ENCODE measurements at places on chromosomes 5 and 9.
A peak's percentile ranks its signal among the peaks of the same experiment; 100 is the strongest.

DNA sequence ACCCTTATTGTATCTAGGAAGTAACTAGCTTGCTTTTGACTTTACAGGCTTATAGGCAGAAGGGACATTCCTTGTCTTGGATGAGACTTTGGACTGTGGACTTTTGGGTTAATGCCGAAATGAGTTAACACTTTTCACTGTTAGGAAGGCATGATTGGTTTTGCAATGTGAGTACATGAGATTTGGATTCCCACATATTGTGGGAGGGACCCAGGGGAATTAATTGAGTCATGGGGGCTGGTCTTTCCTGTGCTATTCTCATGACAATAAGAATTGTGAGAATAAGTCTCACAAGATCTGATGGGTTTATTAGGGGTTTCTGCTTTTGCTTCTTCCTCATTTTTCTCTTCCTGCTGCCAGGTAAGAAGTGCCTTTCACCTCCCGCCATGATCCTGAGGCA, 417.5 kb downstream of the HINT1 start:
- H3K27me3 ChIP-seq: no peaks in the 10 kb centered on the region
- H3K27ac ChIP-seq: no peak overlapping the region
- no peaks in the 10 kb centered on the region for H3K4me1 ChIP-seq
- no peak overlapping the region for H3K4me3 ChIP-seq
- H3K36me3 ChIP-seq: no peaks in the 10 kb centered on the region

- H3K4me3 ChIP-seq: no peak overlapping the region
- H3K27me3 ChIP-seq: no peaks in the 10 kb centered on the region
- no peak for DNase-seq
- peaks cover 22% of the 10 kb centered on the region for H3K4me1 ChIP-seq
Observed at GRCh38 chr9:126708178-126708577, 94.5 kb downstream of the LMX1B start.

DNA sequence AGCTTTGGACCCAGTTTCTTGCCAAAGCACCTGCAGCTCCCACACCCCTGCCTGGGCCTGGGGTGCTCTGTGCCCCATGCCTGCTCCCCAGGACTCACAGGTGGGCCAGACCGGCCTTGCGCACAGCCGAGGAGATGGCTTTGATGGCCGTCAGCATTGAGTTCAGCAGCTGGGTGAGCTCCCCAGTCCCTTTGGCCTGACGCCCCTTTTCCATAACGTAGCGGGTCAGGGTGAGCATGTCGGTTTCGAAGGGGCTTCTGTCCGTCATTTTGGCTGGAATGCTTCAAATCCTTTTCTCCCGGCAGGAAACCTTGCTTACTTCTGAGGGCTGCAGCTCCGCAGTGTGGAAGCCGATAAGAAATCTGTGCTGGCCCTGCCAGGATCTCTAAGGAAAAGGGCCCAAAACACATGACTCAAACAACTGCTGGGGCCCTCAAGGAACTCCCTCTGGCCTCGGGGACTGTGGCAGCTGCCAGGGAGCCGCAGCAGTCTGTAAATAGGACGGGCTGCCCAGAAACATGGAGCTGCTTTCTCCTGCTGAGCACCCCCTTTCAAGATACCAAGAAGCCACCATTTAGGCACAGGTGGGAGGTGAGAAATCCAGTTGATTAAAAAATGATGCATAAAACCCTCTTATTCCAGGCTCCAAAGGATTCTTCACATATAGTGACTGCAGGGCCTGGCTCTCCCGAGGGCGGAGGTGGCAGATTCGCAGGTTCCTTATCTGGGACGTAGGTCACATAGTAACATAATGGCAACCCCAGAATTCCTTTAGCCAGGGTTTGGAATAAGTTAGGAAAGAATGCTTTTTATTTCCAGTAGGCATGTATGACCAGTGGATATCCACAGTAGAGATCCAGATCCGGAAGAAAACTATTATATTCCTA, at the start of gene FBP2:
Gene FBP2 (minus strand): TSS at position 366 of the 887 bp plus-strand sequence. CDS start 98 bp downstream, at position 268.
- no peaks in the 10 kb centered on the region for H3K27me3 ChIP-seq
- H3K36me3 ChIP-seq: no peaks in the 10 kb centered on the region
- no peaks in the 10 kb centered on the region for H3K4me1 ChIP-seq
- H3K4me3 ChIP-seq: no peak within 1 kb of the TSS

GRCh38 chr5:168022446-168023169, 268.8 kb upstream of the WWC1 start:
- H3K4me3 ChIP-seq: no peak overlapping the region
- no peak for DNase-seq
- no peaks in the 10 kb centered on the region for H3K36me3 ChIP-seq
- H3K4me1 ChIP-seq: peaks cover 32% of the 10 kb centered on the region
- no peaks in the 10 kb centered on the region for H3K27me3 ChIP-seq

- no peak for DNase-seq
- no peak overlapping the region for H3K27ac ChIP-seq
- peaks cover 37% of the 10 kb centered on the region for H3K4me1 ChIP-seq
- H3K4me3 ChIP-seq: no peak overlapping the region
- no peaks in the 10 kb centered on the region for H3K36me3 ChIP-seq
Observed at GRCh38 chr9:97567894-97568202, 65.3 kb downstream of the TSTD2 start.

- peak overlapping the region; percentile 95 for H3K27ac ChIP-seq
- H3K4me1 ChIP-seq: peaks cover 16% of the 10 kb centered on the region
- H3K4me3 ChIP-seq: peak overlapping the region; percentile 96
Observed at GRCh38 chr9:136865768-136866103, 372 bp downstream of the EDF1 start.

DNA sequence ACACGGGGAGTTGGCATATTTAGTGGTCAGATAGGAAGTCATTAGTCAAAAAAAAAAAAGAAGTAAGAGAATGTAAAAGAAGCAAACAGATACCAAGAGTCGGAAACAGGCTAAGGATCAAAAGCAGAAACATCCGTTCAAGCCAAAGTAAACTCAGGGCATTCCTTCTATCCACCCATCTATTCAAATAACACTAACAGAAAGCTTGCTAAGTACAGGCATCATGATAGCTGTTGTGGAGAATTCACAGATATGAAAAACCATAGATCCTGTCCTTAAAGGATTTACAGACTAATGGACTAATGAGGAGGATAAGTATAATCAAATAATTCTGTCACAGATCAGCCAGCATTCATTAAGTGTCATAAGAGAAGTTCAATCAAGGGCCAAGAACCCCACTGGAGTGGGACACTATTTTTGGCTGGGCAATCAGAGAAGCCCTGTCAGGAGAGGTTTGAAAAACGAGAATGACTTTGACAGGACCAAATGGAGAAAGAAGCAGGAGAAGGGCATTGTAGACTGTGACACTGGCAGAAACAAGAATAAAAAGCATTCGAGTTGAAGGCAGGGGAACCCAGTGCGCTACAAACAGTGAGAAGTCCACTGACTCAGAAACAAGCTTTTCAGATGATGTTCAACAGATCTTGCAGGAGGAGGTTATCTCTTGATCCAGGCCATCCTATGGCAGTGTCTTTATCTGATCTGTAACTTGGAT, 154.2 kb upstream of the TSLP start:
- no peak for DNase-seq
- H3K27ac ChIP-seq: no peak overlapping the region
- H3K4me3 ChIP-seq: no peak overlapping the region
- no peaks in the 10 kb centered on the region for H3K27me3 ChIP-seq
- peaks cover 11% of the 10 kb centered on the region for H3K4me1 ChIP-seq

- peaks cover 81% of the 10 kb centered on the region for H3K4me1 ChIP-seq
- H3K27me3 ChIP-seq: no peaks in the 10 kb centered on the region
- peaks cover 17% of the 10 kb centered on the region for H3K36me3 ChIP-seq
- peak overlapping the region; percentile 92 for H3K27ac ChIP-seq
- no peak overlapping the region for H3K4me3 ChIP-seq
Observed at GRCh38 chr9:128101231-128101661, 26.3 kb downstream of the PTGES2 start.

GRCh38 chr5:54317511-54318260, 7.3 kb upstream of the ARL15 start:
- H3K36me3 ChIP-seq: no peaks in the 10 kb centered on the region
- H3K4me1 ChIP-seq: no peaks in the 10 kb centered on the region
- no peak overlapping the region for H3K27ac ChIP-seq
- no peak for DNase-seq
- H3K27me3 ChIP-seq: no peaks in the 10 kb centered on the region

GRCh38 chr5:61991430-61991829, 314.6 kb upstream of the KIF2A start:
- DNase-seq: no peak
- H3K4me3 ChIP-seq: no peak overlapping the region
- H3K27me3 ChIP-seq: no peaks in the 10 kb centered on the region

DNA sequence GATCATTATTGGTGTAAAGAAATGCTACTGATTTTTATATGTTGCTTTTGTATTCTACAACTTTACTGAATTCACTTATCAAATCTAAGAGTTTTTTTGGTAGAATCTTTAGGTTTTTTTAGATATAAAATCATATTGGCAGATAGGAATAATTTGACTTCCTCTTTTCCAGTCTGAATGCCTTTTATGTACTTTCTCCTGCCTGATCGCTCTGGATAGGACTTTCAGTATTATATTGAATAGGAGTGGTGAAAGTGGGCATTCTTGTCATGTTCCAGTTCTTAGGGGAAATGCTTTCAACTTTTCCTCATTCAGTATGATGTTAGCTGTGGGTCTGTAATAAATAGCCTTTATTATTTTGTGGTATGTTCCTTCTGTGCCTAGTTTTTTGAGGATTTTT, 8.3 kb downstream of the AHRR start:
- no peaks in the 10 kb centered on the region for H3K27me3 ChIP-seq
- no peak overlapping the region for H3K27ac ChIP-seq
- no peak overlapping the region for H3K4me3 ChIP-seq
- H3K36me3 ChIP-seq: no peaks in the 10 kb centered on the region
- DNase-seq: no peak

- no peak overlapping the region for H3K27ac ChIP-seq
- no peak for DNase-seq
- no peaks in the 10 kb centered on the region for H3K36me3 ChIP-seq
- H3K4me1 ChIP-seq: no peaks in the 10 kb centered on the region
- H3K4me3 ChIP-seq: no peak overlapping the region
Observed at GRCh38 chr5:8048920-8049319, 180.0 kb downstream of the MTRR start.

DNA sequence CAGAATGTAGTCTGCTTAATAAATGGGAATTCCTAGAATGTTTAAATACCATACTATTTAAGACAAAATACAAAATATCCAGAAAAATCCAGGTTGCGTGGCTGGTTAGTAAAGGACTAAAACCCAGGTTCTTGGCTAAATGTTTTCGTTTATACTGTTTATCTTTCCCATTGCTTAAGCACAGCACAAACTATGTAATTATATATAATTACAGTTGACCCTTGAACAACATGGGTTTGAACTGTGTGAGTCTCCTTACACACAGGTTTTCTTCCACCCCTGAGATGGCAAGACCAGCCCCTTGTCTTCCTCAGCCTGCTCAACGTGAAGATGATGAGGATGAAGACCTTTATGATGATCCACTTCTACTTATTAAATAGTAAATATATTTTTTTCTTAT, 24.7 kb downstream of the XPA start:
- H3K27ac ChIP-seq: no peak overlapping the region
- H3K27me3 ChIP-seq: no peaks in the 10 kb centered on the region
- peaks cover 100% of the 10 kb centered on the region for H3K36me3 ChIP-seq
- H3K4me1 ChIP-seq: no peaks in the 10 kb centered on the region
- no peak overlapping the region for H3K4me3 ChIP-seq
- DNase-seq: no peak

DNA sequence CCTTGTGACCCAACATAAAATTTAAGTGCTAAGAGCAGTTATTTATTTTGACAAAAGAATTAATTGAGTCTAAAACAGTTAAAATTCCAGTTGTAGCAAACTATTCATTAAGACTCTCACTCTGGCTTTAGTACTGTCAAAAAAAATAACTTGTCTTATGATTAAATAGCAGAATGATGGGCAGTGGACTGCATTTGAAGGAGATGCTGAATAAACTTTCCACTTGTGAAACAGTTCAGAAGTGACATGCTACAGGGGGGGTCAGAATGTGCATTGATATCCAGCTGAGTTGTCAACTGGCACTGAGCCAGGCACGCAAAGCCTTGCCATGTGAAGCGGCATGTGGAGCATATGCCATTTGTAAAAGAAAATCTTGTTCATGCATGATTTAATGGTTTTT, 76.0 kb downstream of the FCHO2 start:
- H3K27ac ChIP-seq: peak overlapping the region; percentile 64
- H3K4me1 ChIP-seq: peaks cover 3% of the 10 kb centered on the region
- no peak for DNase-seq
- H3K36me3 ChIP-seq: no peaks in the 10 kb centered on the region
- H3K4me3 ChIP-seq: no peak overlapping the region

DNA sequence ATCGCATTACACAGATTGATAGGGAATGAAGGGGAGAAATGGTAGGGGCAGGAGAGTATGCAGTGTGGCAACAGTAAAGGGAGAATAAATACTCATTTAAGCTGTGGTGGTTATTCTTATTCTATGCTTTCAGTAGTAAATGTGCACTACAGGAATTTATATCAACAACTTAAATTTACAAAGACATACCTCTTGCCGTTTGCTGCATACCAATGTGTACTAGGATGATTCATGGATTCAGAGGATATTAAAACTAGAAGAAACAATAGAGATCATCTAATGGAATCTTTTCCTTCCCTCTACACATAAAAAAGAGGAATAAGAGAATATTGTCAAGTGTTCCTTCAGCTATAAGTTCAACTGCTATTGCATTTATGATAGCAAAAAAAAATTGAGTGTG, 103.3 kb upstream of the RASA1 start:
- no peaks in the 10 kb centered on the region for H3K27me3 ChIP-seq
- no peaks in the 10 kb centered on the region for H3K4me1 ChIP-seq
- H3K4me3 ChIP-seq: no peak overlapping the region
- H3K27ac ChIP-seq: no peak overlapping the region
- H3K36me3 ChIP-seq: no peaks in the 10 kb centered on the region
- no peak for DNase-seq

DNA sequence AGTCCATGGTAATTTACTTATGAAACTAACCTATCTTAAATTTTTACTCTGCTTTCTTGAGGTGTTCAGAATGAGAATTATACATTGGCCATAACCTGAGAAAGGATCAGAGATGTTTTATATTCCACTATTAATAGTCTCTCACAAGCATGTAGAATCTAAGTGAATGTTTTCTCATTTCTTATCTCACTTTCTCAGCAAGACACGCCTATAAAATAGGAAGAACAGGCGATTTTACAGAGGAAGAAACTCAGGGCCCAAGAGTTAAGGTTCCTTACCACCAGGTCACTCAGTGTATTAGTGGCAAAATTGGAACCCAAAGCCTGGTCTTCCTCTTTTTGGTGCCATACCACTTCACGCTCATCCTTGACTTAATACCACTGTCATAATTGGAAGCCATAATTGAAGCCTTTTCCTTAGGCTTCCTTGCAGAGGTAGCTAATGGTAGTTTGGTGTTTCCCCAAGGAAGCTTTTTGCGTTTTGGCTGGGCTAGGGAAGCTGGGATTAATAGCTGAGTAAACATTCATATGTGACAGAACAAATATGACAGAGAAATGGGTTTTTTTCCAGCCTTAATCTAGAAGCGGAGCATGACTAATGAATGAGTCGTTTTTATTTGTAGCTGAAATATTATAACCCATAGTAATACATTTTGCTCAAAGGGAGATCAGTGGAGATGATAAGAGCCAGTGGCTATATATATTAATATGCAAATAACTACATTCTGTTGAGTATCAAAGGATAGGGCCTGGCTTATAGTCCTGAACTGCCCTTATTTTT, 16.9 kb downstream of the HMGXB3 start:
- peak overlapping the region; percentile 53 for H3K27ac ChIP-seq
- H3K27me3 ChIP-seq: no peaks in the 10 kb centered on the region
- no peak for DNase-seq
- peaks cover 13% of the 10 kb centered on the region for H3K4me1 ChIP-seq

GRCh38 chr9:112112941-112113681, 62.0 kb downstream of the SUSD1 start:
- no peak overlapping the region for H3K4me3 ChIP-seq
- H3K27me3 ChIP-seq: no peaks in the 10 kb centered on the region
- DNase-seq: no peak

- no peak overlapping the region for H3K27ac ChIP-seq
- H3K27me3 ChIP-seq: no peaks in the 10 kb centered on the region
- H3K36me3 ChIP-seq: no peaks in the 10 kb centered on the region
- no peak overlapping the region for H3K4me3 ChIP-seq
- DNase-seq: no peak
Observed at GRCh38 chr5:68730220-68730978, 363.4 kb upstream of the SLC30A5 start.

Data from esophagus squamous epithelium (tissue), 5 donors.